Cerebellum (tissue), 4 donors: ENCODE measurements at places on chromosomes 13 and 19. TPM values are rescaled to one million over a fixed set of nuclear protein-coding genes. Genes with fewer than 3 reads are reported as not detected.

C5AR2 gene
- total RNA-seq = 0.18 TPM

KATNAL1 gene
- 57.0 TPM for total RNA-seq

ZNF575 gene
- total RNA-seq = 0.27 TPM

KLC3 gene
- 1.1 TPM for total RNA-seq

UBE2L5 gene
- 0.64 TPM for total RNA-seq

ERICH6B gene
- total RNA-seq = 0.27 TPM

LSR gene
- 2.6 TPM for total RNA-seq

MIDN gene
- total RNA-seq = 13.6 TPM
